ENCODE measurements at places on chromosomes 16 and 17.

DNA sequence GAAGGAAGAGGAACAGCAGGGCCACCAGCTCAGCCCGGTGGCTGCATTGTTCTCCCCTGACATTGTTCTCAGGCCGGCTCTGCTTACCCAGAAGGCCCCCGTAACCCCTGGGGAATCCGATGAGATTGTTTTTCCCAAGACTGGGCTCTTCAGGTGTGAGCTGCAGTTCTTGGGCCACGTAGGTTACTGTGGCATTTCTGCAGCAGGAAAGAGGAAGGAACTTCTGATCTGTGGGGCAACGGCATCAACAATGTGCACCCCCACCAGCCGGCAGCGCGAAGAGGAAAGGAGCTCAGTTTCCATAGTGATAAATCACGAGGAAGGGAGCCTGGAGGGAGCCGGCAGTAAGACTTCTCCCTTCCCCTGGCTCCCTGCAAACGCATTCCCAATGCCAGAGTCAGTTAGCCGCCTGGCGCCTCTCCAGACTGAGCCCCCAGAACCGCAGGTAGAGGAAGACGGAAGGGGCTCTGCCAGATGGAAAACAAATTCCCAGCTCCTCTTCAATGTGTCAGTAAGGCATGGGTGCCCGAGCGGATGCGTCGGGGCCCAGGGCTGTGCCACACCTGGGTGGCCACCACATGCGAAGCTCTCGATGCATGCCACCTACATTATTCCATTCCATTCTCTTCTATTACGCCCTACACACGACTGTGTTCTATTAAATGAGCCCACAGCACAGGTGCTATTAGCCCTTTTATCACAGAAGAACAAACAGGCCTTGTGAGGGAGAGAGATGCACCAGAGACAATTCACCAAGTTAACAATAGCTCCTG lies 21.5 kb upstream of the PECAM1 start:
- peak; percentile 70 for DNase-seq

GRCh38 chr17:8849311-8850041 lies 18.0 kb downstream of the PIK3R6 start:
- DNase-seq = no peak

DNA sequence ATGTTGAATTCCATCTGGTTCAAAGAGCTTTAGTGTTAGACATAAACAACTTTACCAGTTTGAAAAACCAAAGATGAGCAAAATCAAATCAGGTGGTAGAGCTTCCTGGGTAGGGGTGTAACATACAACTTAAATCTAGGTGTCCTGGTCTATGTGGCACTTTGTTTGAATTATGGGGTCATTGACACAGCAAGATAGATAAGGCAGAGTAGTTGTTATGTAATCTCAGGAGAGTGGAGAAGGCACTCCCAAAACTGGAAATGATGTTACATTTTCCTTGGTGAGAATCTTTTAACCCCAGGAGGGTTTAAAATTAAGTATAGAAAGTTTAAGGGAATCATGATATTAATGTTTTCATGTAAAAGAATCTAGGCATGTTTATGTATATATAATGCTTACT lies 31.9 kb downstream of the CCDC42 start:
- DNase-seq = no peak

DNA sequence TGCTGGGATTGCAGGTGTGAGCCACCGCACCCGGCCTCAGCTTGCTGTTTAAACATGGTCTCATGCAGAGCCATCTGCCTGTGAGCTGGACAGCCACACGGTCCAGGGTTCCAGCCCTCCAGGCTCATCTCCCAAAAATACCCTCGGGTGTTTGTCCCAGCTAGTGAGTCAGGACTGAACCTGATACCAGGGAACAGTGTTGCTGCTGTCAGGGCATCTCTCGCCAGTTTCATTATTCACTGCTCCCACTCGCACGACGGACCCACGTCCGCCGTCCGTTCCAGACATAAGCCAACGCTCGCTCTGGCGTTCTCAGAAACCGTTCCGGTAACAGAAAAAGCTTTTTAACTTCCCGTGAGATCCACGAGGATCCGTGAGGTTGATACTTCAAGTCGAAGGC lies 77.6 kb downstream of the NXN start:
- no peak for DNase-seq

DNA sequence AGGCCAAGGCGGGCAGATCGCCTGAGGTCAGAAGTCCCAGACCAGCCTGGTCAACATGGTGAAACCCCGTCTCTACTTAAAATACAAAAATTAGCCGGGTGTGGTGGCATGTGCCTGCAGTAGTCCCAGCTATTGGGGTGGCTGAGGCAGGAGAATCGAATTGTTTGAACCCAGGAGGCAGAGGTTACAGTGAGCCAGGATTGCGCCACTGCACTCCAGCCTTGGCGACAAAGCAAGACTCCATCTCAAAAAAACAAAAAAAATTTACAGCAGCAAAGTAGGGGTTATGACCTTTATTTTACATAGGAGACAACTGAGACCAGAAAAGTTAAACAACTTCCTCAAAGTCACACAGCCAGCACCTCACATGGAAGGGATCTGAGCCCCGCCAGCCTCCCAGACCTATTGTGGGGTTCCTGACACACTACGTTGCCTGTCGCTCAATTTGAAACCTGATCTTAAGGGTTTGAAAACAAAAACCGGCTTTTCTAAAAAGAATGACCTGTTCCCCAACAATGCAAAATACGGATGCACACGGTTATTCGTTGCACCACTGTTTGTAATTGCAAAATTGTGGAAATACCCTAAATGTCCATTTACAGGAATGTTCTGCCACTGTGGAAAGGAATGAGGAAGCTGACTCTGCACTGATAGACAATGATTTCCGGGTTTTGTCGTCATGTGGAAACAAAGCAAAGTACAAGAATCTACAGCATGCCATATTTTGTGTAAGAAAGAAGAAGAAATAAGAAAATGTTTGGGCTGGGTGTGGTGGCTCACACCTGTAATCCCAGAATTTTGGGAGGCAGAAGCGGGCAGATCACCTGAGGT lies 77.2 kb downstream of the CNGB1 start:
- DNase-seq = no peak

GRCh38 chr17:70865993-70866804 lies 696.9 kb downstream of the KCNJ2 start:
- no peak for DNase-seq

- DNase-seq = no peak
These were observed 3.2 kb downstream of the MPV17L start for GRCh38 chr16:15398618-15399316.

DNA sequence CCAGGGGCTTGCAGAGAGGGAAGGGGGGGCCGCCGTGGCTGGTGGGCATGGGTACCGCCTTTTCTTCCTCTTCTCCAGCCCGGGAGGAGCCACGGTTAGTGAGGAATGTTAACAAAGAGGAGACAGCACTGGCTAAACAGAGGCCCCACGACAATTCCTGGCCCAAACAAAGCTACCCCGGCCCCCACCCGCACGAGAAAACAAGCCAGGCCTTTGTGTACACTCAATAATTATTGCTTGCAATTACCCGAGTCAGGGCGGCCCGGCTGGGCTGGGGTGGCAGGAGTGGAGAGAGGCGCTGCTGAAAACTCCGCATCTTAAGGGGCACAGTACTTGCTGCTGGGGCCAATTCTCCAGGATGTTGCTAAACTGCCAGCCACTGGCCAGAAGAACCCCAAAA lies 56.4 kb downstream of the IRX5 start:
- no peak for DNase-seq

- DNase-seq = no peak
These were observed at the start of gene CD300C for GRCh38 chr17:74545843-74546230. CD300C (minus strand) TSS chr17:74546115; CDS start chr17:74545782, 333 bp downstream.

DNA sequence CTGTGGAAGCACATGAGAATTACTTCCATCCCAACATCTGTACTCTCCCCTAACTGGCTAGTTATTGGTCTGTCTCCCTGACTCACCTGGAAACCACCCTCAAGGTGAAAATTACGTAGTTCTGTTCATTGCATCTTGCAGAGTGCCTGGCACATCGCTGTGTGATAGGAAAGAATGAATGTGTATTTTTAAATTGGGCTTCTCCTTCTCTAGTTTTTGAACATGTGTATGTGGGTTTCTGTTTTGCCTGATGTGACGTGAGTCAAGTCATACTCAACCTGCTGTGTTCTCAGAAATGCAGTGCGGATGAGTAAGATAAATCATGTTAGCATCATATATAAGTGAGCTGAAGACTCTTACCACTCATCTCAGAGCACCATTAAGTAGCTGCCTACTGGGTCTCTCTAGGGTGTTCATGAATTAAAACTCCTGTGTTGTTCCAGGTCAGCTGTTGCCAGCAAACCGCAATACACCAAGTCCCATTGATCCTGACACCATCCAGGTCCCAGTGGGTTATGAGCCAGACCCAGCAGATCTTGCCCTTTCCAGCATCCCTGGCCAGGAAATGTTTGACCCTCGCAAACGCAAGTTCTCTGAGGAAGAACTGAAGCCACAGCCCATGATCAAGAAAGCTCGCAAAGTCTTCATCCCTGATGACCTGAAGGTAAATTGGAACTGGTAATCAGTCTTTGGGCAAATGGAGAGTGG lies 50.2 kb downstream of the HLF start:
- DNase-seq = no peak

GRCh38 chr16:27285676-27286196 lies 17.2 kb upstream of the NSMCE1 start:
- DNase-seq = no peak

DNA sequence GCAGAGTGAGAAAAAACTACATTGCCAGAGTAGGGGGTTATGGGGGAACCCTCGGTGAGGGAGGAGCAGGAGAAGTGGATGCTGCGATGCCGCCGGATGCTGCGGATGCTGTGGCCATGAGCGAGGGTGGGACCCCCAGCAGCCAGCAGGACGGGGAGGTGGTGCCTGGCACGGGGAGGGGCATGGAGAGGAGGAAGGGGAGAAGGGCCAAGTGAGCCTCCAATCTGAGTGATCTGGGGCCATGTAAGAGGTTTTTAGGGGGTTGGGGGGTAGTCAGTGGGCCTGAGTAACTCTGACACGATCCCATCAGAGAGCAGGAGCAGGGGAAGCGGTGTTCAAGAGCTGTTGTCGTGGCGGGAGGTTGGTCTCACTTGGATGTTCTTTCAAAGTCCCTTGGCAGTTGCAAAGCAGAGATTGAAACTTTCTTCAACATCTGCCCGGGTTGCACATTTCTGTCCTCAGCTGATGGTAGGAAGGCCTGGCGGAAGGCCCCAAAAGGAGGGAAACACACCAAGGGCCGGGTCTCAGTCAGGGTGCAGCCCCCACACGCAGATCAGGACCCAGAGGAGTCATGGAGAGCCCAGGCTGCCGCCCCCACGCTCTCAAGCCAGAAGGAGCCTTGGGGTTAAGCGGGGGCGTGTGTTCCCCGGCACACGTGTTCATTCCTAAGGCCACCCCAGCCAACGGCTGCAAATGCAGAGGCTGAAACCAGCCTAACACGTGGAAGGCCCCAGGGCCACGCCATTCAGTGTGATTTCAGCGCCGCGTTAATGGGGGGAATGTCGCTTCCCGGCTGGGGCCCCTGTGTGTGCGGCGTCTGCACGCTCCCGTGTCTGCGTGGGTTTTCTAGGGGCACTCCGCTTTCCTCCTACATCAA lies 81.7 kb downstream of the ZDHHC7 start:
- DNase-seq = no peak

GRCh38 chr17:22600644-22601298 lies 908.4 kb downstream of the KCNJ18 start:
- peak; percentile 34 for DNase-seq

GRCh38 chr17:44002141-44002848 lies 2.1 kb upstream of the NAGS start:
- DNase-seq = no peak

GRCh38 chr16:77986011-77986740 lies 36.2 kb upstream of the CLEC3A start:
- DNase-seq = no peak

DNA sequence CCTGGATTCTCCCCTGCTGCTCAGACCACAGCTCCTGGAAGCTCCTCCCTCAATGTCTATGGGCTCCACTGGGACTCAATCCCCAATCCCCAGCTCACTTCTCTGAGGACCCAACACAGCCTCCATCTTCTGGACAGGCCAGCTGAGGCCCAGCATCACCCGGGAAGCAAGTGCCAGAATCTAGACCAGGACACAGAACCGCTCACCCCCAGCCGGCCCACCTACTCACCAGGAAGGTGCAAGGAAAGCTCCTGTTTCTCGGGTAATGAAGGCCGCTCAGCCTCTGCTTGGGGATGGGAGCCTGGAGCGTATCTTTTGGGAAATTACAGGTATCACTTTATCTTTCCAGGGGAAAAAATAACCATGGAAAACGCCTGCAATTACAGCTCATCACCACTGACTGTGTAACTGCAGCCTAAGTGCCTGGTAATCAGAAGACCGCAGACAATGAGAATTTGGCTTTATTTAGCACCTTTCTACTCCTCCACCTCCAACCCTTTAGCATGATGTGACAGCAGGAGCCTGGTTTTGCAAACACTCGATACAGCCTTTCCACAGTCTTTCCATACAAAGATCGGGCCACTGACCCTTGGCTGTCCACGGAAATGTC lies 49.6 kb upstream of the RPL38 start:
- no peak for DNase-seq

DNA sequence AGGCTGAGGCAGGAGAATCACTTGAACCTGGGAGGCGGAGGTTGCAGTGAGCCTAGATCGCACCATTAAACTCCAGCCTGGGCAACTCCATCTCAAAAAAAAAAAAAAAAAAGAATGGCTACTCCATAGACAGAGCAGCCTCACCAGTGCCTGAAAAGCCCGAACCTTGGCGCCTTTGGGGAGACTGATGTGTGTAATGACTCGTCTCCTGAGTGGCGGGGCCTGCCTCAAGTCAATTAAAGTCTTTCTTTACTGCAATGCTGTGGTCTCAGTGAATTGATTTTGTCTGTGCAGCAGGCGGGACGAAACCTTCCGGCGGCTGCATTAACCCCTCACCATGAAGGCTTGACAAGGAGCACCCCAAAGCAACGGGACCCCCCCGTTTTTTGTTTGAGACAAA lies 3.5 kb upstream of the UQCC4 start:
- no peak for DNase-seq

DNA sequence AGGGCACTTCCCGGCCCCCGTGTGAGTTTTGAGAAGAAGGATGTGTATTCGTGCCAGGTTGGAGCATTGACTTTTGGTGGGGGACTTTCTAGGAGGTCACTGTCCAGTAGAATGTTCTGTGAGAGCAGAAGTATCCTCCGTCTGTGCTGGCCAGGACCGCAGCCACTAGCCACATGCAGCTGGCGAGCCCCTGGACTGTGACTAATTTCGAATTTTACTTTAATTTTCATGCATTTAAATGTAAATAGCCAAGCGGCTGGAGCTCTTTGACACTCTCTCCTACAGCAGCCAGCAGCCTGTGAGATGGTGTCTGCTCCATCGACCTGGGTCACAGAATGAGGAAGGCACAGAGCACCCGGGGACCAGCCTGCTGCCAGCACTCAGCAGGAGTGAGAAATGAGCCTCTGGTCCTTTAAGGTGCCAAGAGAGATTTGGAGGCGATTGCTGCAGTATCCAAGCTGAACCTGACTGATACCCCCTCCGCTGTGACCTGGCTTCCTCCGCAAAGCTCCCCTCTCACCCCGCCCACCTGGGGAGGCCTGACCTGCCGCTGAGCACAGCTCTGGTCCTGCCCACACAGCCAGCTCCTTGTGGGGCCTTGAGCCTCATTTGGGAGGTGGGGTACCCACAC lies 7.8 kb downstream of the ATP2A3 start:
- no peak for DNase-seq
